ENCODE measurements at places on chromosomes 3 and 15. TPM values are rescaled to one million over a fixed set of nuclear protein-coding genes. Genes with fewer than 3 reads are reported as not detected.

CYP8B1 gene
- total RNA-seq: not detected

TRA2B gene
- 250 TPM for total RNA-seq

CPOX gene
- total RNA-seq: 20.5 TPM

SPRED1 gene
- 12.9 TPM for total RNA-seq

MEIS2 gene
- total RNA-seq: 58.3 TPM

ADAMTS9 gene
- total RNA-seq: 5.4 TPM

IL17RD gene
- total RNA-seq: 31.3 TPM

GOLGA8S gene
- not detected for total RNA-seq

ANKUB1 gene
- not detected for total RNA-seq

TJP1 gene
- total RNA-seq: 90.4 TPM

PLA2G4B gene
- total RNA-seq: not detected

INSYN1 gene
- total RNA-seq: 3.8 TPM

C3orf20 gene
- not detected for total RNA-seq

MFSD1 gene
- total RNA-seq: 28.5 TPM

DZIP1L gene
- total RNA-seq: 16.9 TPM

DOCK3 gene
- total RNA-seq: 0.13 TPM

KATNBL1 gene
- 20.2 TPM for total RNA-seq

CHRFAM7A gene
- 3.0 TPM for total RNA-seq

CHD2 gene
- 45.6 TPM for total RNA-seq

ESYT3 gene
- total RNA-seq: 1.6 TPM

MESP2 gene
- 0.98 TPM for total RNA-seq

TMC3 gene
- not detected for total RNA-seq

DENND4A gene
- total RNA-seq: 4.7 TPM

CMTM8 gene
- total RNA-seq: 7.3 TPM

DHX36 gene
- total RNA-seq: 33.2 TPM

UNC13C gene
- 0.65 TPM for total RNA-seq

LRRIQ4 gene
- total RNA-seq: not detected

TPRG1 gene
- not detected for total RNA-seq

CA12 gene
- total RNA-seq: 7.2 TPM

CIAO2A gene
- 46.8 TPM for total RNA-seq

ARL6IP5 gene
- total RNA-seq: 166 TPM

SIDT1 gene
- total RNA-seq: not detected

GCSAM gene
- total RNA-seq: not detected

SLC28A2 gene
- total RNA-seq: not detected

FBXW12 gene
- total RNA-seq: not detected

AADAC gene
- not detected for total RNA-seq

STAB1 gene
- 0.13 TPM for total RNA-seq

DYNLT2B gene
- total RNA-seq: 9.5 TPM

GTF2E1 gene
- total RNA-seq: 10.1 TPM

WNT7A gene
- 0.65 TPM for total RNA-seq

All from mesangial cell (primary cell).